D721Med (cell line): ENCODE measurements at places on chromosomes 7 and 10.

DNA sequence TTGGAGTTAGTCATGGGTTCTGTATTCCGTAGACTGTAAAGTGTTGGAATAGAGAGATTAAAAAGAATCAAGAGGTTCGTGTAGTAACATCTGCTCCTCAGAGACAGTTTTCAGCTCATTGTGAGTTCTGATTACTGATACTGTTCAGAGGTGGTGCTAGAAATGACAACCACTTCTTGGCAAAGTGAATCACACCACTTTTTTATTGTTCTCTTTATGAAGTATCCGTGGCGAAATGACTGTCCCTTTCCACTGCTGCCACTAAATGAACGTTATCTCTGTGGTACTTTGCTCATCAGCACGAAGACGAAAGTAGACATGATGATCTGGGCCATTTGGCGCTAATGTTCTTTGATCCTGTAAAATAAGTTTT lies 860 bp downstream of the RPP30 start:
- no peak for DNase-seq

- DNase-seq: no peak
These were observed 81.3 kb downstream of the RAPGEF5 start for GRCh38 chr7:22275661-22276060.

DNA sequence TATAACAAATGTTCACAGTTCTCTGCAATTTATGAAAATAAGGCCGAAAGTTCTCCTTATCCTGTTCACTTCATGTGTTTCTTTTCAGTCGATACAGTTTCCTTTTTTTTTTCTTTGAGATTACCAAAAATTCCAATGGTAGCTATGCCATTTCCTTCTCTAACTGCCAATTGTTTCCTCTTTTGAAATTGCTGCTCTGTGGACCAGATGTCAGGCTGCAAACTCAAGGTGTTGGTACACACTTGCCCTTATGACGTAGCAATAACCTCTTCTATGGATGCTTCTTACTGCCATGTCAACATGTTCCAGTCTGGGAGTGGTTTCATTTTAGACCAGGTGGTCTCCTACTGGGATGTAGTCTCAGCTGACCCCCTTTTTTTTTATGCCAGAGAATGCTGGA lies 52.9 kb downstream of the CASD1 start:
- no peak for DNase-seq

DNA sequence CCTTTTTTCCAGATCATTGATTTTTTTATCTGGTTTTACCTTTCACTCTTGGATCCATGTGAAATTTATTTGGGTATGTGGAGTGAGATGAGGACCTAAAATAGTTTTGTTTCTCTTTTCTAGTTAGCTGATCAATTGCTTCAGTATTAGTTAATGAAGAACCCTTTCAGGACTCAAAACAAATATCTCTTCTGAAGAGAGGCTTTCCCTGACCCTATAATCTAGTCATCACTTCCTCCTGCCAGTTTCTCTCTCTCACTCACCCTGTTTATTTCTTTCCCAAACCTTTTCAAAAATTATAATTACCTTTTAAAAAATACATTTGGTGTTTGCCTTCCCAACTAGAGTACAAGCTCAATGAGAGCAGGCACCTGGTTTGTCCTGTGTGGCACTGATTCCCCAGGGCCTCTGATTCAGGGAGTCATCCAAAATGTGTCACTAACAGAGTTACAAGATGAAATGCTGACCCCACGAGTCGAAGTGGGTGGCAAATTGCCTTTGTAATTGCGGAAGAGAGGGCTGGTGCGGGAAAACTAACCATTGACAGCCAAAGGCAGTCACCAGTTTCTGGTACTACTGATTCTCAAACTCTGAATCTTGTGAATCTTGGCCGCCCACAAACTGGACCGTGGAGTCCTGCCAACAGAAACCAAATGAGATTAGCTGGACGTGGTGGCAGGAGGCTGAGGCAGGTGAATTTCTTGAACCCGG lies 2.4 kb downstream of the TMEM140 start:
- DNase-seq: no peak

GRCh38 chr7:157471259-157472125 lies 134.7 kb downstream of the DNAJB6 start:
- no peak for DNase-seq

DNA sequence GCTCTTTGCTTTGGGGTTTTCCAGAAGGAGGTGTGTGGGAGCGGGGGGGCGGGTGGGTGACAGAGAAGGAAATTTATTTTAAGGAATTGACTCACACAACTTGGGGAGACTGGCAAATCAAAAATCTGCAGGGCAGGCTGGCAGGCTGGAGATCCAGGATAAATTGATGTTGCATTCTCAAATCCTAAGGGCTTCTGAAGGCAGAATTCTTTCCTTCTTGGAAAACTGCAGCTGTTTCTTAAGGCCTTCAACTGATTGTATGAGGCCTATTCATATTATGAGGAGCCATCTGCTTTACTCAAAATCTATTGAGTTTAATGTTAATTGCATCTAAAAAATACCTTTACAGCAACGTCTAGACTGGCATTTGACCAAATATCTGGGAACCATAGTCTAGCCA lies 1528.8 kb upstream of the LRRTM3 start:
- no peak for DNase-seq

DNA sequence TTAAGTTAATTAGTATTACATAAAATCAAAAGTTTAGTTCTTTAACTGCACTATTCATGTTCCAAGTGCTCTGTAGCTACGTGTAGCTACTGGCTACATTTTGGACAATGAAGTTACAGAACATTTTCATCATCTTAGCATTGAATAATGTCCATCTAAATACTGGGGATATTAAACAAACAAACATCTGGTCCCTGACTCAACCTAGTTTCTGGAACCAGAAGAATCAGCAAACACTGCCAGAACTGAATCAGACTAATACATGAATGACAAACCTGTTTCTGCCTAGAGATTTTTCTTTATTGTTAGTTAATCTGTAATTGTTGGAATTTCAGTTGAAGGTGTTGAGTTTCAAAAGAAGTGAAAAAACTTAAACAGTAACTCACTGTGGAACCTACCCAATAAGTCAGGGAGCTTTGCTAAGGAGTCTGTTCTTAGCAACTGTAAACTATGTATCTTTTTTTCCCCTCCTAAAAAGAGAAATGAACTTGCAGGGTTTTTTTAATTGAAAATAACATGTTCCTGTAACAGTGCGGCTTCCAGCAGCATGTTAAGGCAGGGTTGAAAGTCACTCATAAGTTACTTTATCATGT lies 58.3 kb downstream of the CDK13 start:
- DNase-seq: no peak

DNA sequence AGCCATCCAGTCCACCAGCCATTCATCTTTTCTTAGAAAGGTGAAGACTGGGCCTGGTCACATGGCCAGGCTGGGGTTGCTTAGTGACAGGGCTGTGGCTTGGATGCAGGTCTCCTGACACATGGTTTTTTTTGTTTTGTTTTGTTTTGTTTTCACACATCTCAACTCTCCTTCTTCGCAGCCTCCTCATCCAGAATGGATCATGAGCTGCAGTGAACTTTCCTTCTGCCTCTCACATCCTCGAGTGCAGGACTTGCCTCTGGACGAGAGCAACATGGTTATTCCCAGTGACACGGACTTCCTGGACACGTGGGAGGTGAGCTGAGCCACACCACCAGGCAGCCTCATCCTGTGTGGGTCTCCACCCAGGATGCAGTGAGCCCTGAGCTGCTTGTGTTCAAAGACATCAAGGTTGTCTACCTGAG lies 9.5 kb downstream of the AKR1E2 start:
- no peak for DNase-seq

DNA sequence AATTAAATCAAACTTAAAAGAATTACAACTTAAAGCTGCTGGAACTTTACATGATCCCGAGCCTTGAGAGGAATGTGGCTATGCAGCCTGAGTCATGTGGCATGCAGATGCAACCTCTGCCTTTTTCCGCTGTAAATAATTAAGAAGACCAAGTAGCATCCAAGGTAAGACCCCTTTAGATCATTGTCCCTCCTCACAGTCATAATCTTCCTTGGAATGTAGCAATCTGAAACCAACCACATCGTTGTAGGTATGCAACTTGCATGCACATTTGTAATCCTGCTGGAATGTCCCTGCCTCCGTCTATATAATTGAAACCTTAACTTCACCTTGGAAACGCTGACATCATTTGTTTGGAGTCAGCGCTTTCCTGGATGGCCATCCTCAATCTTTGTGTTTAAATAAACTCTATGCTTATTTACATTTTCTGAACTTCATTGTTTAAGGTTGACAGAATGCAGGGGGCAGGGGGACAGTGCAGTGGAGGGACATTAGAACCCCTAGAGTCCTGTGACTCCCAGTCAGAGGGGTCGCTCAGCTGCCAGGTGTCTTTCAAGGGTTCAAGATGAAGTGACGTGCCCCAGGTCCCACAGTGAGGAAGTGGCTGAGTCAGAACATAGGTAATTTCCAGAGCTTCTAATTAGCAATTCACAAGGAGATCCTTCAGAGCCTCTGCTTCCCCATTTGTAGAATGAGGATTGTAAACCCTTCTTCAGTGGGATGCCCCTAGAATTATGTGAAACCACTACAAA lies 110.7 kb downstream of the RALA start:
- no peak for DNase-seq

DNA sequence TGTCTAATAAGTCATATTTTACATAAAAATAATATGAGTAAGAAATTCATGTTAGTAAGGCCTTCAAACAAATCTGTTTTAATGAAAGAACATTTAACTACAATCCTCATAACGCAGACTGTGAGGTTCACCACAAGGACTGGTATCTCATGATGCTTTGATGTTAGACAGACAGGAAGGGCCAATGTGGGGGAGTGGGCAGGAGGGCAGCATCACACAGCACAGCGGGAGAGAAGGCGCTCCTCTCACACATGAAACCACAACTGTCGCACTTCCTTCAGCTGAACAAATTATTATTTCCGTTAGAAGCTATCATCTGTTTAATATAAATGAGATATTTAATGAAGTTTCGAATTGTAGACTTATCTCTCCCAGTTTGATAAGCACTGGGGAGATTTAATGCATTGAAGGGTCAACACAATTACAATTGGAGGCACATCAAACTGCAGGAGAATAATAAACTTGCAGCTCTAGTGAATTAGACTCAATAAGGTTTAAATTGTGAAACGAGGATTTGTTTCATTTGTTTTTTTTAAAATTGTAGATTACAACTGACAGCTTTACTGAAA lies 466.1 kb downstream of the PARD3 start:
- no peak for DNase-seq

DNA sequence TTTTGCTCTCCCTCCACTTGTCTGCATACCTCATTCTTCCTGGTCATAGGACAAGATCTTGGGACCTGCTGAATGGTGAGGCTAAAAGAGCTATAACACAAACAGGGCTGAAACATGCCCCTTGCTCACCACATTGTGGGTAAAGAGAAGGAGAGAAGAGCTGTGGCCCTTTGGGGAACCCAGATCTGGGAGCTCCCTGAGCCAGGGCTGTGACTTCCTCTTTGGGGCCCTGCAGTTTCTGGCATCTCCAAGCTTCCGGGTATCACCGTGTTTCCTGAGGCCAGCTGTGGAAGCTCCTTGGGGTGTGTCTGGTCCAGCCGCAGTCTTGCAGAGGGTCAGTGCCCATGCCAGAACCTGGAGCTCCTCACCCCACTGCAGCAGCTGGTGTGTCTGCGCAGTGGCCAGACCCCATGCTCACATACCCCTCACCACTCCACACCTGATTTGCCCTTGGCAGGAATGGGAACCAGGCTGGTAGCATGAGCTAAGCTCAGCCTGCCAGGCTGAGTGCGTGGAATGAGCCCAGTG lies 34.0 kb downstream of the DKK1 start:
- no peak for DNase-seq

GRCh38 chr7:108201766-108202165 lies 71.6 kb upstream of the LAMB4 start:
- DNase-seq: no peak

- DNase-seq: no peak
These were observed 116.9 kb upstream of the CHST15 start for GRCh38 chr10:124210263-124210662.

DNA sequence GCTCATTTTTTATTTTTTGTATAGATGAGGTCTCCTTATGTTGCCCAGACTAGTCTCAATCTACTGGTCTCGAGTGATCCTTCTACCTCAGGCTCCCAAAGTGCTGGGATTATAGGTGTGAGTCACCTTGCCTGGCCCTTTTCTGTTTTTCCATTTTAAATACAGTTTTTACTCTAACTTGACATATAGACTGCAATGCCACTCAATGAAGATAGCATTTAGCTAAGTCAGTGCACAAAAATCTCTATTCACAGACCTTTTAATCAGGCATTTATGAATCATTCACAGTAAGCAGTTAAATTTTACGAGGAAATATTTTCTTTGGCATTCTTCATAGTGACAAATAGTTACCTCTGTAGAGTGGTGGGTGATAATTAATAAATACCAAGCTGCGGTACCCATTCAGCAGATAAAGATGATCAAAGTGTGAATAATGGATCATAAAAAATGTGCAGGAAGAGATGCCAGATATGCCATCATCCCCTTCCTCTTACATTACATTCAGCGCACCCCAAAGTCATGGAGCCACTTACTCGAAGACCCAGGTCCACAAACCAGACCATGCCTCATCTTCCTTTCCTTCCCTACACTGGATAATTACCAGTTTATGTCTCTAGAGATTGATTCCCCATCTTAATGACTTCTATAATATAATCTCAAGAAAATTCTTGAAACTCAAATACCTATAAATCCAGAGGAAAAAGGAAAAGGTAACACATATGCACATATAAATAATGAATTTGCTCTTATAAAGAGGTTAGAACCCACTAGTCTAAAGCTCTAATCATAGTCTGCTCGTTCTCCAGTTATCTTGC lies 56.0 kb downstream of the UBE2H start:
- no peak for DNase-seq

GRCh38 chr7:65269150-65269856 lies 104.4 kb upstream of the ZNF92 start:
- peak; percentile 95 for DNase-seq

DNA sequence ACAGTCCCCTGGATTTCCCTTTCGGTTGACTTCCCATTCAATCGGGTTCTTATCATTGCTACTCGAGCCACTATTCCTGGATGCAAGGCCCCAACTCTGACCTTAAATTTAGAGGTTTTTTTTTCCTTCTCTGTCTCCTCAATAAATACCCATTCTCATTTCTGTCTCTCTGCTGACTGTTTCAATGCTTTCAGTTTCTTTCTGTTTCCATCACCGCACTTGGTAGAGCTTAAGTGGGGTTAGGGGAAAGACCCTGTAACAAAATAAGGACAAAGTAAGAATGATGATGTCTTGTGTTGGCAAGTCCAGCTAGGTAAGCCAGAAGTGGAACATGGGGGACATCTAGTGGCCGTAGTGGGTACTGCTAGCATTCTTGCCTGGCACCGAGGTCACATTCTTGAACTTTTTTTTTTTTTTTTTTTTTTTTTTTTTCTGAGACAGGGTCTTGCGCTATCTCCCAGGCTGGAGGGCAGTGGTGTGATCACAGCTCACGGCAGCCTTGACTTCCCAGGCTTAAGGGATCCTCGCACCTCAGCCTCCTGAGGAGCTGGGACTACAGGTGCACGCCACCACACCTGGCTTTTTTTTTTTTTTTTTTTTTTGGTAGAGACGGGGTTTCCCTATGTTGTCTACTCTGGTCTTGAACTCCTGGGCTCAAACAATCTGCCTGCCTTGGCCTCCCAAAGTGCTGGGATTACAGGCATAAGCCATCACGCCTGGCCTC lies 40.3 kb downstream of the ZC3HC1 start:
- DNase-seq: peak; percentile 42

DNA sequence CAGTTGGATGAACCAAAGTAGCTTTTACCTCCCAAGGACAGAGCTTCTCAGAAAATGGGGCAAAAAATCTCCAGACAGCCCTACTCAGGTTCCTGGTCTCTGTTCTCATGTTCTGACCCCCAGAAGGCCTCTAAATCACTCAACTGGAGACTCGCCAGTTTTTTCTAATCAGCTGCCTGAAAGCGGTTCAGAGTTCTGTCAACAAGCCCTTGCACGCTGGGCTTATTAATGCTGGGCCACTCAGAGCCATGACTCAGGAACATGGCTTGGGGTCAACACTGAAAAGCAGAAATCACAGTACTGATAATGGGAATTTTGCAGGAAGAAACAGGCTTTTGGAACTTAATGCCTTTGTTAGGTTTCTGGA lies 15.3 kb downstream of the ECHDC3 start:
- DNase-seq: no peak
